ENCODE measurements at places on chromosomes 6 and 20. TPM values are rescaled to one million over a fixed set of nuclear protein-coding genes. Genes with fewer than 3 reads are reported as not detected.
A peak's percentile ranks its signal among the peaks of the same experiment; 100 is the strongest.

DNA sequence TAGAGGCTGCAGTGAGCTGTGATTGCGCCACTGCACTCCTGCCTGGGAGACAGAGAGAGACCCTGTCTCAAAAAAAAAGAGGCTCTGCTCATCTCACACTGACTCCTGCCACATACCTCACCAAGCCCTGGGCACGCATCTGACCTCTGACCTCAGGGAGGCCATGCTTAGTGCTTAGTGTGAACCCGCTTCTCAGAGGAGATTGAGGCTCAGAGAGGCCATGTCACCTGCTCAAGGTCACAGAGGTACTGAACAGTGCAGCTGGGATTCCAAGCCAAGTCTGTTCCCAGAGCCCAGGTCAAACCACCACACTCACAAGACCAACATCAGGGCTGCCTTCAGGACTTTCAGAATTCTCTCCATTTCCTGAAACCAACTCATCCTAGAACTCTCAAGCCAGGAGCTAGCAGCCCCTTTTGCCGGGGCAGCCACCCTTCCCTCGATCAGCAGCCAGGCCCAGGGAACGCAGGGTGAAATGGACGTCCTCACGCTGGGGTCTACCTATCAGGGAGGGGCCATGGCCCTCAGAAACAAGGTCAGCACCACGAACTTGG, 2.9 kb downstream of the CABLES2 start:
- H3K4me3 ChIP-seq, result no peak overlapping the region
- DNase-seq, result no peak
- no peaks in the 10 kb centered on the region for H3K36me3 ChIP-seq
- H3K27me3 ChIP-seq, result no peaks in the 10 kb centered on the region
- H3K4me1 ChIP-seq, result peaks cover 10% of the 10 kb centered on the region

- no peak overlapping the region for H3K4me3 ChIP-seq
- H3K27ac ChIP-seq, result no peak overlapping the region
- no peaks in the 10 kb centered on the region for H3K4me1 ChIP-seq
- no peak for DNase-seq
- H3K27me3 ChIP-seq, result no peaks in the 10 kb centered on the region
- no peaks in the 10 kb centered on the region for H3K36me3 ChIP-seq
These were observed 5.8 kb downstream of the UNC93A start for GRCh38 chr6:167296902-167297301.

The ID4 gene
- total RNA-seq, result 103 TPM

DNA sequence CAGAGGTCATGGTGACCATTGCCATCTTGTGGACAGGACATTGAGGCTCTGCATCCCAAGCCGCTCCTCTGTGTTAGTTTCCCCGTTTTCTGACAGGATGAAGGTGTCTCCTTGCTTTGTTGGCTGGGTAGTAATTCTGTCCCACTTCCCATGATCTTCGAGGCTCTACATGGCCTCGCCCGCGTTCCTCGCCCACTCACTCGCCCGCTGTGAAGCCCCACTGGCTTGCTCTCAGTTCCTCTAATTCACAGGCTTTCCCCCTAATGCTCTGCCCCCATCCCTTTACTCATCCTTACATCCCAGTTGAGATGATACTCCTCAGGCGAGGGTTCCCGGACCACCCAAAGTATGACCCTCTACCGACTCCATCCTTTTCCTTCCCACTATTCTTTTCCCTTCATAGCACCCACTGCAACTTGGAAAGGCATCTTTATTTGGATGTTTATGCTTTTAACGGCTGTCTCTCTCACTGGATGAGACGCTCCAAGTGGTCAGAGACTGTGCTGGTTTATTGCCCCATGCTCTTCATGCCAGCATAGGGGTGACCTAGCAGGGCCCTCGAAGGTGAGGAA, 511 bp upstream of the SLC35B2 start:
- peak overlapping the region; percentile 77 for H3K4me3 ChIP-seq
- no peak for DNase-seq

DNA sequence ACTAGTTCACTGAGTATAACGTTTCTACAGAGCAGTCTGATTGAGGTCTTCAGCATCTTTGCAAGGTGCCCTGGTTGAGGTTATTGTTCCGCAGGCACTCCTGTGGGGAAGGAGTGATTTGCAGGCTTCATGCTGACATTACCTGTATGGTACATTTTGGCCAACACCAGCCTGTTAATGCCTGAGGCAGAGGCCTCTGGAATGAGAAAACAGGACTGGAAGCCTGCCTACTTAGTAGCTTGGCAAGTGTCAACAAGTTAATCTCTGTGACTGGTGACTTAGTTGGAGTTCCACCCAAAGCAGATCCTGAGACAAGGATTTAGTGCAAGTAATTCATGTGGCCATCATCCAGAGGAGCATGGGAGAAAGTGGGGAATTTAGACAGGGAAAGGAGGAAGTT, 24.6 kb downstream of the MAS1 start:
- no peak for DNase-seq
- H3K27ac ChIP-seq, result no peak overlapping the region
- no peak overlapping the region for H3K4me3 ChIP-seq
- no peaks in the 10 kb centered on the region for H3K36me3 ChIP-seq
- H3K27me3 ChIP-seq, result no peaks in the 10 kb centered on the region
- no peaks in the 10 kb centered on the region for H3K4me1 ChIP-seq

DNA sequence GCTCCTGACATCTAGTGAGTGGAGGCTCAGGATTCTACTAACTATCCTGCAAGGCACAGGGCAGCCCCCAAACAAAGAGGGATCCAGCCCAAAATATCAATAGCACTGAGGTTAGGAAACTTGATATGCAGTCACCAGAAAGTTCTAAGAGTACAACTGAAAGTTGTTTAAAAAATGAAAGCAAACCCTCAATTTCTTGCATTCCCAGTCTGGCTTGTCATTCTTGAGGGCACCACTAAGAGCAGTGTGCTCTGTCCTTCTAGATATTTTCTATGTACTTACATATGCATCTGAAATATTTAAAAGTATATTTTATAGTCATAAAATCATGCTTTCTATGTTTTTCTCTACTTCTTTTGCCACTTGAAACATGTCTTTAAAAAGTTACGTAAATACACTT, 35.9 kb downstream of the CST8 start:
- no peak overlapping the region for H3K4me3 ChIP-seq
- no peak overlapping the region for H3K27ac ChIP-seq
- no peaks in the 10 kb centered on the region for H3K4me1 ChIP-seq
- no peak for DNase-seq
- H3K27me3 ChIP-seq, result no peaks in the 10 kb centered on the region

DNA sequence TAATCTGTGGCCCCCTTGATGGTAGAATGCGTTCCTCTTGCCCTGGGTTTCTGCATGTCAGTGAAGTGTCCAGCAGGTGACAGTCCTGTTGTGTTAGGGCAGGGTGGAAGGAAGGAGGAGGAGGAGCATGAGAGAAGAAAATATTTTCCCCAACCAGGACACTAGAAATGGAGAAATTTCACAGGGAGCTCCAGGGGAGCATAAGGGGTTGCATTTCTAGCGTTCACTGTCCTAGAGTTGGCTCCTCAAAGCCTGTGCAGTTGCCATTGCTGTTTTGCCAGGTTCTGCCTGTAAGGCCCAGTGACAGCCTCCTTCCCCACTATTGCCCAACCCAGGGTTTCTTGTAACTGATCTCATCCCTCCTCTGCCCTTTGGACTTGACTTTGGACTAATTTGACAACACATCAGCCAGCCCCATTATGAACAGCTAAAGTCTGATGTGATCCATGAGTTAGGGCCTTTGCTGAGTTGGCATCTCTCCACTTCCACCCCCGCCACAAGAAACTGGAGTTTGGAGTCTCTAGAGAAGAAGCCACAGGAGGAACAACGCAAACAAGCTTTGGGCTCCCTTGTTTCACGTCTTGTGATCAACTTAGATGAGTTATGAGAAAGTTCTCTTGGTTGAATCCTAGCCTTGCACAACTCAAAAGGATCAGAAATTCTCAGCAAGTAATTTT, 14.0 kb upstream of the FAM50B start:
- DNase-seq, result peak; percentile 82
- no peaks in the 10 kb centered on the region for H3K27me3 ChIP-seq
- H3K27ac ChIP-seq, result peak overlapping the region; percentile 23
- peaks cover 13% of the 10 kb centered on the region for H3K4me1 ChIP-seq
- H3K36me3 ChIP-seq, result no peaks in the 10 kb centered on the region
- H3K4me3 ChIP-seq, result no peak overlapping the region

The GPR63 gene
- total RNA-seq, result 0.85 TPM

- no peak overlapping the region for H3K4me3 ChIP-seq
- DNase-seq, result no peak
- H3K36me3 ChIP-seq, result no peaks in the 10 kb centered on the region
- no peak overlapping the region for H3K27ac ChIP-seq
- no peaks in the 10 kb centered on the region for H3K4me1 ChIP-seq
These were observed 41.1 kb downstream of the MC3R start for GRCh38 chr20:56289652-56290051.

GRCh38 chr20:23613676-23614075, 8.0 kb upstream of the CST9 start:
- H3K4me3 ChIP-seq, result no peak overlapping the region
- no peak for DNase-seq
- H3K4me1 ChIP-seq, result no peaks in the 10 kb centered on the region
- H3K36me3 ChIP-seq, result no peaks in the 10 kb centered on the region
- no peaks in the 10 kb centered on the region for H3K27me3 ChIP-seq
- peak overlapping the region; percentile 39 for H3K27ac ChIP-seq

GRCh38 chr20:38256021-38256420, 4.5 kb downstream of the KIAA1755 start:
- H3K27ac ChIP-seq, result peak overlapping the region; percentile 84
- H3K4me1 ChIP-seq, result peaks cover 49% of the 10 kb centered on the region
- no peaks in the 10 kb centered on the region for H3K36me3 ChIP-seq
- no peak for DNase-seq

- H3K36me3 ChIP-seq, result no peaks in the 10 kb centered on the region
- no peak overlapping the region for H3K4me3 ChIP-seq
- no peak for DNase-seq
- peaks cover 8% of the 10 kb centered on the region for H3K4me1 ChIP-seq
These were observed 2.2 kb upstream of the BTN3A2 start for GRCh38 chr6:26362836-26363220.

DNA sequence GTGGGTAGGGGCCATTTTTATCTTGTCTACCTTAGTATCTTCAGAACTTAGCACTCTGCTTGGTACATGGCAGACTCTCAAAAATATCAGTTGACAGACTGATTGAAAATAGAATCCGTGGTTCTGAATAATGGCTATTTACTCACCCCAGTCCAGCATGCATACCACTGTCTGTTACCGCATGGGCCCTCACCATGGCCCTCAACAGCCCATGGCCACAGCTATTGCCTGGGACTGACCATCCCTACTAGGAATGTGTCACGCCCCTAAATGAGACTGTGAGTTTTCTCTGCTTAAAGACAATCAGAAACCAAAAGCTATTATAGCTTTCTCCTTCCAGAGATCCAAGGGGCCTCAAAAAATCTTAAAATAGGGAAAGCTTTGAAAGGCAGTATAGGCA, 207.7 kb downstream of the ATXN1 start:
- no peak overlapping the region for H3K27ac ChIP-seq
- H3K4me3 ChIP-seq, result no peak overlapping the region
- H3K4me1 ChIP-seq, result peaks cover 3% of the 10 kb centered on the region

- H3K4me1 ChIP-seq, result peaks cover 20% of the 10 kb centered on the region
- no peak overlapping the region for H3K27ac ChIP-seq
- no peak overlapping the region for H3K4me3 ChIP-seq
- H3K36me3 ChIP-seq, result no peaks in the 10 kb centered on the region
These were observed 42.8 kb downstream of the CHD6 start for GRCh38 chr20:41575412-41575811.

- no peak overlapping the region for H3K4me3 ChIP-seq
- DNase-seq, result no peak
- H3K27me3 ChIP-seq, result no peaks in the 10 kb centered on the region
These were observed 969.9 kb upstream of the CITED2 start for GRCh38 chr6:140344142-140344913.

DNA sequence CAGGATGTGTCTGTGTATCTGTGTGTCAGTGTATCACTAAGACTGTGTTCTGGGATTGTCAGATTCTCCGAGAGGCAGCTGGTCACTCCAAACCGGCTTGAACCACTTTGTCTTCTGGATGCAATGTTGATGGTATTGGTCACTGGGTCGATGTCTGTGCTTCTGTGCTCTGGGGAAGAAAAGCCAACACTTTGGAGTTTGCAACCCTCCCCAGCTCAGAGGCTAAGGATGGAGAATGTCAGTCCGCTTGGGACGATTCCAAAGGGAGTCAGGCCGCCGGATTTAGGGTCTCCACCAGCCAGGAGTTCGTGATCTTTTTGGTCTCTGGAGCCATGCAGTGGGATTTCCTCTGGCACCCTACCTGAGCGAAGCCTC, 5.2 kb downstream of the MAFB start:
- DNase-seq, result no peak
- H3K27me3 ChIP-seq, result no peaks in the 10 kb centered on the region
- H3K4me1 ChIP-seq, result no peaks in the 10 kb centered on the region
- H3K4me3 ChIP-seq, result no peak overlapping the region
- no peak overlapping the region for H3K27ac ChIP-seq
- H3K36me3 ChIP-seq, result no peaks in the 10 kb centered on the region

- no peaks in the 10 kb centered on the region for H3K36me3 ChIP-seq
- no peaks in the 10 kb centered on the region for H3K27me3 ChIP-seq
- DNase-seq, result no peak
- peaks cover 43% of the 10 kb centered on the region for H3K4me1 ChIP-seq
- H3K27ac ChIP-seq, result peak overlapping the region; percentile 0
- no peak overlapping the region for H3K4me3 ChIP-seq
These were observed 12.4 kb upstream of the MYLK2 start for GRCh38 chr20:31806564-31807355.

GRCh38 chr20:54929191-54929590, 453.8 kb downstream of the DOK5 start:
- H3K4me3 ChIP-seq, result no peak overlapping the region
- H3K27me3 ChIP-seq, result no peaks in the 10 kb centered on the region
- no peak overlapping the region for H3K27ac ChIP-seq
- no peaks in the 10 kb centered on the region for H3K4me1 ChIP-seq
- DNase-seq, result no peak

DNA sequence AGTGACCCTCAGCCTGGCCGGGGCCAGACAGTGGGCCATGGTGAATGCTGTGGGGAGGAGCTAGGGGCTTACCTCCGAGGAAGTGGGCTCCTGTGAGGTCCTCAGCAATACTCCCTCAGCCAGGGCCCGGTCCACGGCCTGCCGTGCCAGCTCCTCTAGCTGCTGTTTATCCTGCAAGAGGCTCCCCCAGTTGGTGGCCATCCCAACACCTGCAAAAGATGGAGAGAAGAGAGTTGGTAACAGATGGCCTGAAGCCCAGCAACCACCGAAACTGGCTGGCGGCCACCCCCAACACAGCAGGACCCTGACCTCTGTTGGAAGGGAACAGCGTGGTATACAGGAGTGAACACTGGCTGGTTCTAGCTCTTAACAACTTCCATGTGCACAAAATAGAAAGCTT, 4.0 kb downstream of the GSS start:
- H3K4me3 ChIP-seq, result no peak overlapping the region
- no peak for DNase-seq
- H3K27me3 ChIP-seq, result no peaks in the 10 kb centered on the region
- H3K4me1 ChIP-seq, result peaks cover 5% of the 10 kb centered on the region
- H3K36me3 ChIP-seq, result no peaks in the 10 kb centered on the region
